Right atrium auricular region (tissue), 2 donors: ENCODE measurements at places on chromosomes 1 and 21.
A peak's percentile ranks its signal among the peaks of the same experiment; 100 is the strongest.

DNA sequence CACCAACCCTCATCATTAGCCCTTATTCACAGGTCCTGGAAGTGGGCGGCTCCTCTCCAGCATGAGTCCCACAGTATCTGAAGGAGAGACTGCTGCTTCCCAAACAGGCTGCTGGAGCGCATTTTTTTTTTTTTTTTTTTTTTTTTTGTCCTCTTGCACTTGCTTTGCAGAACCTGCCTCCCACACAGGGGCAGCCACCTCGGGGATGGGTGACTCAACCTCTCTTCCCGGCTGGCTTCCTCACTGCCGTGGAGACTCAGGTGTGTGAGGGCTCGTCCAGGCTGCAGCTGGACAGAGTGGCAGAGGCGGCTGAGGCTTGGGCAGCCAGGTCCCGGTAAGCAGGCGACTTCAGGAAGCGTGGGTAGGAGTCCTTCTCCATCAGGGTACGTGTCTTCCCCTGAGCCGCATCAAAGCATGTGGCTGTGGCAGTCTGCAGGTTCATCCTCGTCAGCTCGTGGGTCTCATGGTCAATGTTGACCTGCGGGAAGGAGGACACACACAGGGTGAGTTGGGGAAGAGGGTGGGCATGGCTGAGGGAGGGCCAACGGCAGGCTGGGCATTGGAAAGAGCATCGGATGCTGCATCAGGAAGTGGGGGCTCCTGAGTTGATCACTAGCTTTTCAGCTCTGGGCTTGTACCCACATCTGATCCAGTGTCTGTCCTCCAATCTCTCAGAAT lies 4.0 kb downstream of the RGS16 start:
- H3K4me1 ChIP-seq = no peaks in the 10 kb centered on the region
- DNase-seq = no peak
- H3K36me3 ChIP-seq = no peaks in the 10 kb centered on the region
- H3K27ac ChIP-seq = no peak overlapping the region

- DNase-seq = no peak
- no peaks in the 10 kb centered on the region for H3K36me3 ChIP-seq
- H3K4me1 ChIP-seq = no peaks in the 10 kb centered on the region
- no peak overlapping the region for H3K27ac ChIP-seq
- H3K4me3 ChIP-seq = no peak overlapping the region
These were observed 16.7 kb downstream of the HMGN1 start for GRCh38 chr21:39332175-39332574.

- no peaks in the 10 kb centered on the region for H3K36me3 ChIP-seq
- peaks cover 55% of the 10 kb centered on the region for H3K4me1 ChIP-seq
- H3K4me3 ChIP-seq = no peak overlapping the region
- no peaks in the 10 kb centered on the region for H3K27me3 ChIP-seq
- no peak for DNase-seq
These were observed 85.3 kb downstream of the LRRC8D start for GRCh38 chr1:89906088-89906487.

DNA sequence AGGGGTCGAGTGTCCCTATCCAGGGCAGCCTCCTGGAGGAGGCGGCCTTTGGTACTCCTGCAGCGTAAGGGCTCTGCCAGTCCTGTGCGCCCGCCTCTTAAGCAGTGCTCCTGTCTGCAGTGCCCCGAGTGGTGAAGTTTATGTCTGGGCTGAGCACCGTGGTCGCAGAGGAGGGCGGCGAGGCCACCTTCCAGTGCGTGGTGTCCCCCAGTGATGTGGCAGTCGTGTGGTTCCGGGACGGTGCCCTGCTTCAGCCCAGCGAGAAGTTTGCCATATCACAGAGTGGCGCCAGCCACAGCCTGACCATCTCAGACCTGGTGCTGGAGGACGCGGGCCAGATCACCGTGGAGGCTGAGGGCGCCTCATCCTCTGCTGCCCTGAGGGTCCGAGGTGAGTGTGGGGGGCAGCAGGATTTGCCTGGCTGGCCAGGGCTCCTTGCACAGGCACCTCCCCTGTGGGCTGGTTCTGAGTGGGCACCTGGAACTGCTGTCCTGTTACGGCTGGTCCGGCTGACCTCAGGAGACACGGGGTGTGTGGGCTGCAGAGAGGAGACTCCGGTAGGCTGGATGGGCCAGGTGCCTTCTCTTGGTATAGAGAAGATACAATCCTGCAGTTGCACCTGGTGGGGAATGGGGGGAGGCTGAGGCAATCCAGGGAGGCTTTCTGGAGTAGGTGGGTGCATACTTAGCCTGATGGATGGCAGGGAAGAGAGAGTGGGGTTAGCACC lies 66.8 kb downstream of the OBSCN start:
- H3K4me3 ChIP-seq = no peak overlapping the region
- DNase-seq = no peak
- H3K27me3 ChIP-seq = no peaks in the 10 kb centered on the region
- peaks cover 22% of the 10 kb centered on the region for H3K4me1 ChIP-seq
- peaks cover 70% of the 10 kb centered on the region for H3K36me3 ChIP-seq
- peak overlapping the region; percentile 74 for H3K27ac ChIP-seq

DNA sequence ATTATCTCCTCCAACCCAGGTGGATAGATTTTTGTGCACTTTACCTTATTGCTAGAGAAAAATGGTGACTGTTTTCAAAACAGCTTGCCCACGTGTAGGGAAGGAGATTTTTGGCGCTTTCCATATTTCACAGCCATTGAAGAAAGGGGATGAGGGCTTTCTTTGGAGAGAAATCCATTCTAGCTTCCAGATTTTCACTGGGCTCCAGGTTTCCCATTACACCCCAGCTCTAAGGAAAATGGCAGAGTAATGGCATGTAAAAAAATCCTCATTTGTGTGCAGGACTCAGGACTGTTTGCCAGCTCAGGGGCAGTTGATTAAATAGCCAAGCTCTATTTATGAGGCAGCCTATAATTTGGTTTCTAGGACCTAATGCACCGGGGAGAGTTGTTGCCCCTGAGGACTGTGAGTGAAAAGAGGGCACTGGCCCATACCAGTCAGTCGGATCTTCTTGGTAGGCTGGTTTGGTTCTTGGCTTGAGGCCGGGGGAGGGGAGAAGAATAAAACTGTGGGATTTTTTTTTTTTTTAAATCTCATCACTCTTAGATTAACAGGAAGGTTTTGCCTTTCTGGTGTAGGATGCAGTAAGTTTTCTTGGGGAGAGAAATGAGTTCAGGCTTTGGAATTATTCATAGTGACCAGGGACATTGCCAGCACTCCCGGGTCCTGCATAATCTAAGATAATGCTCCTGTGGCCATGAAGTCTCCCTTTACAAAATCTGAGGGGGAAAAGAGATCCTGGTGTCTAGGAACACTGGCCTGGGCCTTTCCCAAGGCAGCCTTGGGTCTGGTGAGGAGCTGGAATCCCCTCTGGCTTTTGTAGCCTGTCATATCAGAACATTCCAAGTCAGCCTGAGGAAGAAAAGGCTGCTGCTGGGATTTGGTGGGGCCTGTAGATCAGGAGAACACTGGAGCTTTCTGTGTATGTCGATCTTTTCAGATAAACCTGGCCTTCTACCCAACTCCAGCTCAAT lies 1.9 kb upstream of the ARID1A start:
- DNase-seq = no peak
- no peaks in the 10 kb centered on the region for H3K36me3 ChIP-seq
- no peaks in the 10 kb centered on the region for H3K27me3 ChIP-seq
- peaks cover 8% of the 10 kb centered on the region for H3K4me1 ChIP-seq
- peak overlapping the region; percentile 96 for H3K27ac ChIP-seq
- H3K4me3 ChIP-seq = peak overlapping the region; percentile 60

DNA sequence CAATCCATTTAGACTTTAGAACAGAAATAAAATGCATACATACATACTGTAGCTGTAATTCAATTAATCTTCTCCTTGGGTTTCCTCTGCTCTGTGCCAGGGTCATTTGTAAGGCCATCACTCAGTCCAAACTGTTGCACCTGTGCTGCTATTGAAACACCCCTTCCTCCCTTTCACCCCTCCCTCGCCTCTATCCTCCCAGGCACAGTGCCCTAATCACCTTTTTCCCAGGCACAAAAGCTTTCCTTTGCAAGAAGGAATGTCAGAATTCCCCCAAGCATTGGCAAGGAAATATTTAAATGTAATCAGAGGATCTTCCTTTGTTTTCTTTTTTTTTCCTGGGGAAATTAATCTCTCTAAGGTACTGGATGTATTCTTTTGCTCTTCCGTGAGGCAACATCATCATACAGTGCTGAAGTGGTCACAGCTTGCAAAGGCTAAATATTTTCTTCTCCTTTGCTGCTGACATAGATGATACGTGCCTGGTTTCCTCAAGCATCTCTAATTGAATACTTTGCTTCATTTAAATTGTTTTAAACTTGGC lies 339.3 kb upstream of the NR5A2 start:
- no peak overlapping the region for H3K4me3 ChIP-seq
- H3K27me3 ChIP-seq = no peaks in the 10 kb centered on the region
- no peak for DNase-seq
- H3K27ac ChIP-seq = no peak overlapping the region
- H3K36me3 ChIP-seq = no peaks in the 10 kb centered on the region

GRCh38 chr1:243796016-243796415 lies 54.0 kb downstream of the AKT3 start:
- no peaks in the 10 kb centered on the region for H3K27me3 ChIP-seq
- no peaks in the 10 kb centered on the region for H3K4me1 ChIP-seq
- no peak overlapping the region for H3K27ac ChIP-seq
- H3K4me3 ChIP-seq = no peak overlapping the region

GRCh38 chr21:16013570-16013969 lies 283.8 kb downstream of the USP25 start:
- H3K36me3 ChIP-seq = no peaks in the 10 kb centered on the region
- H3K4me1 ChIP-seq = no peaks in the 10 kb centered on the region
- no peak for DNase-seq

DNA sequence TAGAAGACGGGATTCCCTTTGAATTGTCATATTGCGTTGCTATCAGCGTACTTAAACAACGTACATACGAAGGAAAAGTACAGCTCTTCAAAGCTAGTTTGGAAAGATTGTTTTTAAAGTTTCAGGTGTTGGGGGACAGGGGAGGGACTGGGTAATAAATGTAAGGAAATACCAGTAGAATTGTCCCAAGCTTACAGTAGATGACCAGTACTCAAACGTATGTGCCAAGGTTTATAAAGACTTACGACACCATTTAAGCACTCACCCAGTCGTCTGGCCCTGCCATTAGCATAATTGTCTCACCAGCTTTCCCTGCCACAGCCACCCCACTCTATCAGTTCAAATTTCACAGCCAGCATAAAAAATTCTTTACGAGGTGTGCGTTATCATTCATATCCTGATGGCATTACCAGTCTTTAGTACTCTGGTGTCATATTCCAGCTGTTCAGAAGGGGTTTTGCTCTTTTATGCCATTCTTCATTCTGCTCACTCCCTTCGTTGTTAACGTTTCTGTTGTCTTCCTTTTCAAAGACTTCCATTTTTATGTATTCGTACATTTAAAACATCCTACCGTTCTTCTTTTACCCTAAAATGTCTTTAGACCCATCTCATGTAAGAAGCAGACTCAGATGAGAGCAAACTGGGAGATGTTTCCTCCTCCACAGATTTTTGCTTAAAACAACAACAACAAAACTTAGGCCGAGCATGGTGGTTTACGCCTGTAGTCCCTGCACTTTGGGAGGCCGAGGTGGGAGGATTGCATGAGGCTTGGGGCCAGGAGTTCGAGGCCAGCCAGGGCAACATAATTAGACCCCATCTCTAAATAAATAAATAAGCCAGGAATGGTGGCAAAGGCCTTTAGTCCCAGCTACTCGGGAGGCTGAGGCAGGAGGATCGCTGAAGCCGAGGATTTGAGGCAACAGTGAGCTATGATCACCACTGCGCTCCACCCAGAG lies 1.0 kb upstream of the HP1BP3 start:
- H3K27me3 ChIP-seq = no peaks in the 10 kb centered on the region
- peaks cover 34% of the 10 kb centered on the region for H3K4me1 ChIP-seq
- H3K36me3 ChIP-seq = no peaks in the 10 kb centered on the region
- peak overlapping the region; percentile 81 for H3K4me3 ChIP-seq

GRCh38 chr1:39110325-39110851 lies 84.2 kb downstream of the NDUFS5 start:
- H3K4me3 ChIP-seq = no peak overlapping the region
- peaks cover 3% of the 10 kb centered on the region for H3K4me1 ChIP-seq
- DNase-seq = peak; percentile 62
- H3K27me3 ChIP-seq = no peaks in the 10 kb centered on the region
- H3K27ac ChIP-seq = peak overlapping the region; percentile 42

DNA sequence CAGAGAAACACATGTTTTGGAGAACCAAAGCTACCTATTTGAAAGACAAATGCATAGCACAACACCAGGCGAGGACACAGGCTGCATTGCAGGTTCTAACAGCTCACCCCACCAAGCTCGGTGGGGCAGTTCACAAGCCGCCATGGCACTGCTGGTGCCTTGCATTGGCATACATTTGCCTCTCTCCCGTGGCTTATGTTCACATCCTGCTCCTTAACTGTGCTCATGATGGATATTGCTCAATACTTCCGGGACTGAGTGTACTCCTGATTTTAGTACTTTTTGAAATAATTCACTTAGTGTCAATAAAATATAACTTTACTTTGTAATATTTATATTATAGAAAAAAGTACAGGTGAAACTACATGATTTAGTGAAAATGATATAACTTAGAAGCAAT lies 1187.4 kb upstream of the NCAM2 start:
- H3K4me3 ChIP-seq = no peak overlapping the region
- no peaks in the 10 kb centered on the region for H3K27me3 ChIP-seq
- no peaks in the 10 kb centered on the region for H3K4me1 ChIP-seq
- no peak overlapping the region for H3K27ac ChIP-seq
- no peaks in the 10 kb centered on the region for H3K36me3 ChIP-seq
- DNase-seq = no peak

DNA sequence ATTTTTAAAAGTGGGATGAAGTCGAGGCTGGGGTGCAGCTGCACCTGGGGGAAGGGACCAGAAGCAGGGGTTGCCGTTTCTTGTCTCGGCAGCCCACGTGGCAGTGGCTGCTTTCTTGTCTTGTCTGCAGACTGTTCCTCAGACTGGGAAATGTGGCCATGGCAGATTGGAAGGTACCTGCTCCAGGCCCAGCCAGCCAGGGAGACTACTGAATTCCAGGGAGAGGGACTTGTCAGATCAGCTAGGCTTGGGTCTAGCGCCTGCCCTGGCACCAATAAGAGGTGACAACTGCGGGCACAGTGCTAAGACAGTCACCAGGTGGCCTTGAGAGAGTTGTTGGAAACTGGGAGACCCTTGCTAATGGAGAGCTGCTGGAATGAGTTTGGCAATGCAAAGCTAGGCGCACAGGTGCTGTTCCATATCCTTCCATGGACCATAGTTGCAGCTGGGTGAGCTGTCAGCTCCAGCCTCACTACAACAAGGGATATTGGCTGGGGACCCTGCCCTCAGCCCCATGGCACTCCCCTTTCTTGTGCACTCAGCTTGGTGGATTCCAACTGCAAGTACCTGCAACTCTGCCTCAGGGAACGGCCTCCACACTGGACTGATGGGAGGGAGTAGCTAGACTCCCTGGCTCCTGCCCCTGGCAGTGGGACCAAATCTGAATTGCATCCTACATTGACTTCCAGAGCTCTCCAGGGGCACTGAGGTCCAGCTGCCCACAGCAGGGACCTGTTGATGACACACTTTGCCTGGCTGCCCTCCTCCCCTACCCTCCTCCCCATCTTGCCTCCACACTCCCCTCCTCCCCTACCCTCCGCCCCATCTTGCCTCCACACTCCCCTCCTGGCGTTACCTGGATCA lies 9.9 kb upstream of the IL22RA1 start:
- no peak for DNase-seq
- no peaks in the 10 kb centered on the region for H3K27me3 ChIP-seq
- H3K36me3 ChIP-seq = no peaks in the 10 kb centered on the region
- no peaks in the 10 kb centered on the region for H3K4me1 ChIP-seq
- H3K4me3 ChIP-seq = no peak overlapping the region

- H3K36me3 ChIP-seq = no peaks in the 10 kb centered on the region
- no peak overlapping the region for H3K27ac ChIP-seq
- H3K4me1 ChIP-seq = no peaks in the 10 kb centered on the region
- no peak overlapping the region for H3K4me3 ChIP-seq
- H3K27me3 ChIP-seq = no peaks in the 10 kb centered on the region
- no peak for DNase-seq
These were observed 458.2 kb downstream of the ADGRL2 start for GRCh38 chr1:82258887-82259286.
